ENCODE measurements at places on chromosomes 2 and 18.

DNA sequence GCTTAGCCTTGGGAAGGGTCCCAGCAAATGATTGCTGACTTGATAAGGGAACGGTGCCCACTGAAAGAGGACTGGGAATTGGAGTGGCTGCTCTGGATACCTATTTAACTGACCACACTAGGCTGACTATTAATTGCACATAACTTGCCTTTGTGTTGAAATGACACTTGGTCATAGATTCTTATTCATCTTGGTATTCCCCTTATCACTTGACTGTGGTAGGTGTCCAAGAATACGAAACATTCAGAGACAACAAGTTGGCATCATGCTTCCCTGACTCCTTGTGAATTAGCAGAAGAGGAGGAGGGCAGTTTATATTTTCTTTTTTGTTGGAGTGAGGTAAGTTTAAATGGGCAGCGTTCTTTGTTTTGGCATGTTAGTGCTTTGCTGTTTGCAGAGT, 13.4 kb downstream of the FMNL2 start:
- DNase-seq: no peak

- no peak for DNase-seq
Measured at GRCh38 chr2:554444-554843, 122.8 kb downstream of the TMEM18 start.

- no peak for DNase-seq
Measured at GRCh38 chr2:86029873-86030272, 75.8 kb downstream of the POLR1A start.

DNA sequence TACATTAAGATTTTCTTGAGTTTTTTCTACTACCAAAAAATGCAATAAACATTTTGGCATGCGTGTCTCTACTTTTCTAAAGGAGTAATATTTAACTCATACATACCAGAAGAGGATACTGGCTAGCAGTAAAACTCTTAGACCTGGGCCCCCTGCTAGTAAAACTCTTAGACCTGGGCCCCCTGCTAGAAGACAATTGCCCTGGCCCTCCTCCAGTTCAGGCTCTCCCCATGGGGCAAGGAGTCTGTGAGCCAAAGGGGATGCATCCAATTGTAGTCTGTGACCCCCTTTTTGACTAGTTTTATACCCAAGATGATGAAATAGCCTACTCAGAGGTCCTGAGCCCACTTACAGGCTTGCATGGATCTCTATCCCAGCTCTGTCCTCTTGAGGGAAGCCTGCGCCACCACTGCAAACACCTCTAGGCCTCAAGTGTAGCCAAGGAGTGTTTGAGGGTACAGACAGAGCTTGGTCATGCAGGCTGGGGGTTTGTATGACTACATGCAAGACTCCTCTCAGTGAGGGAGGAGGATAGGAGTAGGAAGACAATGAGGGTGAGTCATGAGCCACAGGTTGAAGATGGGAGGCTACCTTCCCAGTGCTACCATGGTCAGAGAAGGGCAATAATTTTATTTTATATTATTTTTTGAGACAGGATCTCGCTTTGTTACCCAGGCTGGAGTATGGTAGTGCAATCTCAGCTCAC, 45.2 kb upstream of the PGAP1 start:
- peak; percentile 49 for DNase-seq

- no peak for DNase-seq
Measured at GRCh38 chr2:7573166-7573825, 656.1 kb downstream of the RNF144A start.

- no peak for DNase-seq
Measured at GRCh38 chr18:65363011-65363410, 387.8 kb upstream of the CDH7 start.

DNA sequence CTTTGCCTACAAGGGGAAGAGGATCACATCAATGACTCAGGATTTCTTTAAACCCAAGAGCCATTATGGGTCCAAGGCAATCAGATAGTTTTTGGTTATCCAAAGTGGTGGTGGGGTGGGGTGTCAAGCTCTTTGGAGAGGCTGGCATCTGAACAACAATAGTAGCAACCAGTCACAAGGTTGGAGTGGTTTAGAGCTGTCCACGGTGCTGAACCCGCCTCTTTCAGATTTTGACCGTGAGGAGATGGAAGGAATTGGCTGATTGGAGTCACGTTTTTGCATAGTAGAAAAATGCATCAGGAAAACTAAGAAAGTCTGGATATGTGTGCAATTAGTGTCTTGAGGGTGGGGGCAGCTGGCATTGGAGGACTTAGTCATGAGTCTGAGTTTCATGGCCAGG, 159.9 kb downstream of the LOXHD1 start:
- peak; percentile 40 for DNase-seq

GRCh38 chr2:12066116-12066515, 319.7 kb downstream of the LPIN1 start:
- DNase-seq: no peak

DNA sequence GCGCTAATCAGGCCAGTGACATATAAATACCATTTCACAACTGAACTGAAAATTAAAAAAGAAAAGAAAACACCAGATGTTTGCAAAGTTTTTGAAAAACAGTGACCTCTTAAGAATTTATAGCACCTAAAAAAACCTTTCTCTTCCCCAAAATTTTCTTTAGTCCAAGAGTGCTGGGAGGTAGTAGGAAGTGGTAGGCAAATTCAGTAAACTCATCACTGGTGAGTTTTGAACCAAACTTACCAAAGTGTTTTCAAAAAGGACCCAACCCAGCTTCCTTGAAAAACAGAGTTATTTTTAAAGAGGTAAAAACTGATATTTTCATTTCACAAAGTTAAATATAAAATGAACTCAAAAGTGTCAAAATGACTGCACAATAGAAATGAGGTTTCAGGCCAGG, 90.4 kb downstream of the TMEM247 start:
- DNase-seq: no peak

DNA sequence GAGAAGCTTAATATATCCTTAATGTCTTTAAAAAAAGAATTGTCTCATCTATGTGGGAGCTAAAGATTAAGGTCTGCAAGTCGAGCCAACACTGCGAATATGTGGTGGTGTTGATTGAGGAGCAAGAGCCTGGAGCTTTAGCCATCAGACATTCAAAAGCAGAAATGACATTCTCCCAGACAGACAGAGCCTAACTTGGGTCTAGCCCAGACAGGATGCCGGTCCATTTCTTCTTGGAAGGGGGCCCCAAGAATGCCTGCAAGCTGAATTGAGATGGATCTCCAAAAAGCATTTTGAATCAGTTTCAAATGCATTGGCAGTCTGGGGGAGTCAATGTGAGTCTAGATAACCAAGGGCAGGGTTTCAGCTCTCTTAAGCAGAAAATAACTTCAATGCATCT, 30.1 kb upstream of the EML4 start:
- DNase-seq: no peak

DNA sequence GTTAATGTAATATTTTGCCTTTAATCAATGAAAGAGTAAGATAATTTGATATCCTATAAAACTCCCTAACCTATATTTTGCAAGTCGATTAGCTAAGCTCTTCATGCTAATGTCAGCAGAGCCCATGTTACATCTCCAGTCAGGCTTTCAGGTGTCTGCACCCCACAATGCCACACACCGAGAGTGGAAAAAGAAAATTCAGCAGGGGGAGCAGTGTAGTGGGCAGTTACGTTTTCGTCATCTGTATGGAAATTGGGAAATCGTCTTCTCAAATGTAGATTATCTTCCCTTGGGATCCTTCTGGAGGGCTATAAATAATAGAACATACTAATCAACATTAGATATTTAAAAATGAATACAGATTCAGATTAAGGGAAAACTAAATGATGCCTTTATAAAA, 66.3 kb downstream of the BCL11A start:
- no peak for DNase-seq

DNA sequence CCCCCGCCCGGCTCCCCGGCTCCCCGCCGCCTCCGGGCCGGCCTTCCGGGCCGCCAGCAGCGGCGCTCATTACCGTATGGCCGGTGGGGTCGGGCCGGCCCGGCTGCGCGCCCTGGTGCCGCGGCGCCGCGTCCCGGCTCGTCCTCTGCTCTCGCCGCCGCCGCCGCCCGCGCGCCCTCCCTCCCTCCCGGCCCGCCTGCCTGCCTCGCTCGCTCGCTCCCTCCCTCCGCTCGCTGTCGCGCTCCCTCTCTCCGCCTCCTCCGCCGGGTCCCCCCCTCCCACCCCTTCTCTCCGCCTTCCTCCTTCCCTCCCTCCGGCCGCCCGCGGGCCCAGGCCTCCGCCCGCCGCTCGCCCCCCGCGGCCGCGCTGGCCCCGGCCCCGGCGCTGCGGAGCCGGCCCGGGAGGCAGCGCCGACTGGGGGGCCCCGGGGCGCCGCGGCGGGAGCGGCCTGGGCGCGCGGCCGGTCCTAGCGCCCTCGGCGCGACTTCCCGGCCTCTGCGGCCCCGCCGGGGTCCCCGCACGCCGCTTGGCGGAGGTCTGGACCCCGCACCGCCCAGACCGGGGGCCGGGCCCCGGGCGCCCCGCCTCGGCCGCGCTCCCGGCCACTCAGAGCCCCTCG, at the start of gene DNMT3A:
TSS of gene DNMT3A (minus strand) at position 173 of the 619 bp plus-strand sequence. CDS start 27,941 bp downstream, outside the sequence.
- peak; percentile 80 for DNase-seq

- DNase-seq: no peak
Measured at GRCh38 chr2:72361521-72361920, 213.9 kb upstream of the CYP26B1 start.

Measured in NB4 (cell line).